ENCODE measurements at places on chromosomes 1 and 21.

DNA sequence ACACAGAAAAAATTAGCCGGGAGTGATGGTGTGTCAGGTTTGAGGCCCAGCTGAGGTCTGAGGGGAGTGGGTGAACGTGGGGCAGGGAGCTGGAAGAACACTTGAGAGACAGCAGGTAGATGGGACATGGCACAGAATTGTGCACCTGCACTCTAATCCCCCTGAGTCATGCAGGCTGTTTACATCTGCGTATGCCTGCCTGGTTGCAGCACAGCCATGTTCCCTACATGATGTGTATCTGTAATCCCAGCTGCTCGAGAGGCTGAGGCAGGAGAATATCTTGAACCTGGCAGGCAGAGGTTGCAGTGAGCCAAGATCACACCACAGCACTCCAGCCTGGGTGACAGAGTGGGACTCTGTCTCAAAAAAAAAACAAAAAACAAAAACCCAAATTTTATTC is 44.8 kb downstream of the ATP5PO start:
- DNase-seq, result no peak

DNA sequence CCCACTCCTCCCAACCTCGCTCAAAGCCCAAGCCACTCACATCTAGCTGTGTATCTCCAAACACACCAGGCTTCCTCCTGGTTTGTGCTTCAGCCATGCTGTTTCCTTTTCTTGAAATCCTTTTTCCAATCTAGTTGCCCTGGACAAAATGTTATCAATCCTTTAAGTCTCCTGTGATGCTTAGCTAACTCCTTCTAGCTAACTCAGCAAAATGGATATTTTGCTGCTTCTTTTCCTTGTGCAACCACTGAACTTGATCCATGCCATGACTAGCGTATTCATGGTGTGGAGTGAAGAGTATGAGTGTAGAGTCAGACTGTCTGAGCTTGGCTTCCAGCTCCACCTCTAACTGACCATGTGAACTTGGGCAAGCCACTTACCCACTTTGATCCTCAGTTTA is 33.9 kb upstream of the FAM78B start:
- DNase-seq, result no peak

- DNase-seq, result no peak
Observed at GRCh38 chr1:167644551-167644950, 14.5 kb downstream of the RCSD1 start.

DNA sequence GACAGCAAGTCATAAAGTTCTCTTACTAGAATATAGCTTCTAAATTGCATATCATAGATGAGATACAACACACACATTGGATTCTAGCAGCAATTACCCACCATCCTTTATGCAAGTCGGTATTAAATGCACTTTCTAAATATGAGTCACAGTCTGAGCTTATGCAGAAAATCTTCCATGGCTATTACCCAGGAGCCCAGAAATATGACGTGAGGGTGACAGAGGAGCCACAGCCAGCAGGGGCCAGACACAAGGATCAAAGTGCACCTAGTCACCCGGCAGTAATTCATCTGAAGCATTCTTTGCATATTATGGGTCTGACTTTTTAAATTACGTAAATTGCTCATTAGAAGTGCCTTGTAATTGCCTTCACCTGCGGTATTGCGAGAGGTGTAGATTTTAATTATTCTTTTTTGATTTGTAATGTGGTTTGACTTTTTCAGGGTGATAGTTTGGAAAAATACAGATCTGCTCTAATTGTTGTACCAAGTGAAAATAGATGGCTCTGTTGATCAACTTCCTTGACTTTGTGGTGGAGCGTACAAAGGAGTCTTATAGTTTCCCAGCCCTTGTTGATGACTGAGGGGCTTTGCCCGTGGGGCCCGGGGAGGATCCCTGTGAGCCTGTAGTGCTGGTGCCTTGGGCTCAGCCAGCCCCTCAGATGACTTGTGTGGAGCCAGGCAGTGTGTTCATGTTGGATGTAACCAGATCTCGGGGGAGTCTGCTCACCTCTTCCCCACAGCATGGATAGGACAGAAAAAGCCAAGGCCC is 470.0 kb upstream of the VAMP3 start:
- no peak for DNase-seq

DNA sequence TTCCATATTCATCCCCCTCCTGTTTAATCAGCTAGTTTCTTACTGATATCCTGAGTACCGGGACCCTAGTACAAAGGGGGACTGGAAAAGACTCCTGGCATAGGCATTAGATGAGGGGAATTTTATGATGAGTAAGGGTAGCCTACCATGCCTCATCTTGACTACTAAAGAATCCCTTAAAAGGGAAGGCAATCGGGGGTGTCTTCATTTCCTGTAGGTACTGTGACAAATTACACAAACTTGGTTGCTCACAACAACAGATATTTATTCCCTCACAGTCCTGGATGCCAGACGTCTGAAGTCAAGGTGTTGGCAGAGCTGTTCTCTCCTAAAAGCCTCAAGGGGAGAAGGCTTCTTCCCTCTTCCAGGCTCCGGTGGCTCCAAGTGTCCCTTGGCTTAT is 28.9 kb upstream of the RUNX1 start:
- no peak for DNase-seq

DNA sequence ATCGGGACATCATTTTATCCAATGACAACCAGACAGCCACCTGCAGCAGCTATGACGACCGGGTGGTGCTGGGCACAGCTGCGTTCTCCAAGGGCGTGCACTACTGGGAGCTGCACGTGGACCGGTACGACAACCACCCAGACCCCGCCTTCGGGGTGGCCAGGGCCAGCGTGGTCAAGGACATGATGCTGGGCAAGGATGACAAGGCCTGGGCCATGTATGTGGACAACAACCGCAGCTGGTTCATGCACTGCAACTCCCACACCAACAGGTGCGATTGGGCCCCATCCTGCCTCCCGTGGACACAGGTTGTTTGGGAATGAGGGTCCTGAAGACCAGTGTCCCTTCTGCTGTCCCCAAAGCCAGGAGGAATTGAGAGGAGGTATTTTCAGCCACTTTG is 32.0 kb upstream of the GNPAT start:
- no peak for DNase-seq

GRCh38 chr1:160789702-160790611 is 6.0 kb upstream of the LY9 start:
- no peak for DNase-seq

GRCh38 chr1:85850238-85850637 is 142.0 kb upstream of the ZNHIT6 start:
- DNase-seq, result no peak

GRCh38 chr1:10960411-10961299 is 51.8 kb upstream of the TARDBP start:
- DNase-seq, result peak; percentile 34

GRCh38 chr21:32861866-32862265 is 90.3 kb upstream of the PAXBP1 start:
- DNase-seq, result no peak

DNA sequence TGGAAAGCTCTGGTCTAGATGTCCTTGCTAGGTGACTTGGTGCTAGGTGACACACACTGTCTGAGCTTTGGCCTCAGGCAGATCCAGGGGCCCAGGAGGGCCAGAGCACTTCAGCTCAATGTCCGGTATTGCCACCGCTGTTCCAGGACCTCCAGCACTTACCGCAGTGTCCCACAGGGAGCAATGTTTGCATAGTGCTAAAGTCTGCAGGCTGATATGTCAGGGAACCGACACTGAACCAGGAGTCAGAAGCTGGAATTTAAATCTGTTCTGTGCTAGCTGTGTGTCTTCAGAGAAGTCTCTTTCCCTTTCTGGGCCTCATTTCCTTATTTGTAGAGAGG is 19.3 kb downstream of the DHCR24 start:
- no peak for DNase-seq

- DNase-seq, result no peak
Observed at GRCh38 chr1:5331101-5331500, 661.1 kb downstream of the NPHP4 start.

GRCh38 chr1:9473032-9473807 is 66.0 kb upstream of the SLC25A33 start:
- DNase-seq, result no peak

DNA sequence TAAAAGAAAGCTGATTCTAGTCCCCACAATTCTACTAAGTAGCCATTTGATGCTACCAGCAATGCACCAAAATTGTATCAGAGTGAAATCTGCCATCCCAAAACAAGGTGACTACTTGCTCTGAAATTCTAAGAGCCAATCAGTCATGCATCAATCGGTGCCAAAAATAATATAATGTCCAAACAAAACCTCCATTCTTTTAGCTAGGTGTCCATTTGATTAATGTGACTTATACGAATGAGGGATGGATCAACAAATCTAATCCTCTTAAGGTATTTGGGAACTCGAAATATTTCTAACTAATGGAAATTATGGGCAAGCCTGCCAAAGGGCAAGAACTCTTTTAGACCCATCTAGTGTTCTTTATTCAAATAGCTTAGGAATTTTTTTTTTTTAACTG is 66.4 kb upstream of the NEK2 start:
- DNase-seq, result peak; percentile 20

GRCh38 chr1:87219141-87219540 is 109.5 kb upstream of the LMO4 start:
- DNase-seq, result no peak

DNA sequence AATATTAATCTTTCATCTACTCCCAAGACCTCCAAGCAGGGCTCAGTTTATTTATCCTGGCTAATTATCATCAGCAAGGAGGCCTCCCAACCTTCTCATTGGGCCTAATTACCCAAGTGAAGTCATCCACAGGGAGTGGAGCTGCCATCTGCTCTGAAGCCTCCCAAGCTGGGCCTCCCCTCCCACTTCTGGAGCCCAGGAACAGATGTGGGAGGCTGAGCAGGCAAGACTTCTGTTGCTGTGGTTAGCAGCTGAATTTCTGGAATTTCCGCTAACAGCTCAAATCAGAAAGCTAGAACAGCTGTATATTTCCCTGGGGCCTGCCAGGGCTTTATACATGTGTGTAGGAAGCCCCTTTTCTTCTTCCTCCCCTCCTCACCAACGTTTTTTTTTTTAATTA is 127.5 kb downstream of the UCK2 start:
- DNase-seq, result peak; percentile 69

DNA sequence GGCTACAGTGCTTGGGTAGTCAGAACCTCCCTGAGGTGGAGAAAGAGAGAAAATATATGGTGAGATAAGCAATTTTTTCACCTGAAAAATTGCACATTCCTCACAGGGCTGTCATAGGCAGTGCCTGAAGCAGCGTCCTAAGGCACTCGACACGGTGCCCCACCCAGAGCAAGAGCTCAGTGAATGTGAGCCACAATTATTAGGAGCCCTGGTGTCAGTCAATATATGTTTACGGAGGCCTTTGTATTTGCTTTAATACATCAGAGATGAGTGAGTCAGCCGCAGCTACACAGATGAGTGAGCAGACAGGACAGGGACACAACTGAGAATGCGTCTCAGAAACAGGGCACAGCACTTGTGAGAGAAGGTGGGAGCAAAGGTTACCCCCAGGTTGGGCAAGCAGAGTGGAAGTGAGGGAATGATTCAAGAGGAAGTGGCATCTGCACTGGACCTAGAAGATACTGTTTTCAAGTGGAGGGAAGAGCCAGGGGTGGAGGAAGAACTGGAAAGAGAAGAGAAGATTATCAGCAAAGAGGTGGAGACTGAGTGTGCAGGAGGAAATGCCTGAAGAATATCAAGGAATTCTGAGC is 5.2 kb upstream of the PIGC start:
- no peak for DNase-seq

- no peak for DNase-seq
Observed at GRCh38 chr1:62398377-62398776, 38.5 kb upstream of the USP1 start.

- no peak for DNase-seq
Observed at GRCh38 chr1:107138166-107138565, 2.7 kb upstream of the NTNG1 start.

DNA sequence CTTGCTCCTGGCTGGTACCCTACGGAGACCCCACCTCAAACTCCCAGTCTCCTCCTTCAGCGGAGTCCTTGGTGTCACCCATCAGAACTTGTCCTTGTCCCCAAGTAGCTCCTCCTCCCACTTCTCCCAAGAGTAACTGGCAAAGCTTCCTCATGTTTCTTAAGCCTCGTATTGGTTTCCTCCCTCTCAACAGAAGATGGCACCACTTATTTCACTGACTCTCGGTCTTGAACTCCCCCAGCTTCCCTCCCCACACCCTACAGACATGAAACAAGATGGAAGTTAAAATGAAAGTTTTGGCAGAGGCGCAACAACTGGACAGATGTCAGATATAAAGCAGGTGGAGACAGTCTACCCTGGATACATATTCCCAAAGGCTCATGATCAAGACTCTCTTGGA is 13.4 kb downstream of the RAB7B start:
- no peak for DNase-seq

DNA sequence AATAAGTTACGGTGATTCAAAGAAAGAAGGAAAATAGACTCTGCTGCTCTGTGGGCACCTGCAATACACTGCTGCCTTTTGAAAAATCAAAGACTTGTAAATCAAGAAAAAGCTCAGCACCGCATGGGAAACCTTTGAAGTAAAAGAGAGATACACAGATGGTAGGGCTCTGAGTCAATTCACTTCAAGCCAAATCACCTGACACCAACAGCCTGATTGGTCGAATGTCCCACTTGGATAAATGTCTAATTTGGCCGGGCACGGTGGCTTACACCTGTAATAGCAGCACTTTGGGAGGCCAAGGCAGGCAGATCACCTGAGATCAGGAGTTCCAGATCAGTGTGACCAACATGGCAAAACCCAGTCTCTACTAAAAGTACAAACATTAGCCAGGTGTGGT is 19.2 kb upstream of the RCAN3 start:
- DNase-seq, result no peak

- no peak for DNase-seq
Observed at GRCh38 chr1:47686731-47687630, 249.1 kb downstream of the FOXD2 start.

GRCh38 chr1:48936436-48936835 is 159.7 kb upstream of the BEND5 start:
- DNase-seq, result no peak

GRCh38 chr1:77473690-77474089 is 191.9 kb downstream of the AK5 start:
- DNase-seq, result no peak

GRCh38 chr21:41622831-41623548 is 115.0 kb upstream of the TMPRSS2 start:
- DNase-seq, result no peak

- no peak for DNase-seq
Observed at GRCh38 chr1:115332813-115333608, 5.0 kb downstream of the NGF start.

Data from NCI-H524 (cell line).